Fibroblast of skin of left biceps (primary cell): ENCODE measurements at places on chromosomes 4 and X.

DNA sequence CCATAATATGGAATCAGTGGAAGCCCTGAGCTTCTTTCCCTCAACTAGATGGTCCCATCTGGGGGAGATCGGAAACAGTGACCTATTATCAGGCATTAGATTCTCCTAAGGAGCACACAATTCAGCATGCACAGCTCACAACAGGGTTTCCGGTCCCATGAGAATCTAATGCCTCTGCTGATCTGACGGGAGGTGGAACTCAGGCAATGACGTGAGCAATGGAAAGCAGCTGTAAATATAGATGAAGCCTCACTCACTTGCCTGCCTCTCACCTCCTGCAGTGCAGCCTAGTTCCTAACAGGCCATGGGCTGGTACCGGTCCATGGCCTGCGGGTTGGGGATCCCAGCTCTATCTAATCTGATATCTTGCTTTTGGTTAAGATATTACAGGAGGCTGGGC lies 88.9 kb downstream of the COX7B2 start:
- DNase-seq: no peak

DNA sequence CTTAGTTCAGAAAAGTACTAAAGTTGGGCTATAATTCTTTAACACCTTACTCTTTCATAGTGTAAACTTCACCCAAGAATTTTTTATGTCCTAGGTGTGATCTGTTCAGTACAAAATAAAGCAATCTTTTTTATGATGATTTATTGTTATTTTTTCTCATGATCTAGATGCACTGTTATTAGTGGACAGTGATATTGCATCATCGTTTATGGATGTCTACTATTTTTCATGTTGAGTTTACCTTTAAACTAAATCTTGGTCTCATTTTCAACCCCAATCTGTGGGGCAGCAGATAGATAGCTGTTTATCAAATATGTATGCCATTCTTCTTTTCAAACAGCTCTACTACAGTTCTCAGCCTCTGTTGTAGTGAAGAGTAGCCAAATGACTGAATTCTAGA lies 215.4 kb downstream of the UGT8 start:
- DNase-seq: no peak

DNA sequence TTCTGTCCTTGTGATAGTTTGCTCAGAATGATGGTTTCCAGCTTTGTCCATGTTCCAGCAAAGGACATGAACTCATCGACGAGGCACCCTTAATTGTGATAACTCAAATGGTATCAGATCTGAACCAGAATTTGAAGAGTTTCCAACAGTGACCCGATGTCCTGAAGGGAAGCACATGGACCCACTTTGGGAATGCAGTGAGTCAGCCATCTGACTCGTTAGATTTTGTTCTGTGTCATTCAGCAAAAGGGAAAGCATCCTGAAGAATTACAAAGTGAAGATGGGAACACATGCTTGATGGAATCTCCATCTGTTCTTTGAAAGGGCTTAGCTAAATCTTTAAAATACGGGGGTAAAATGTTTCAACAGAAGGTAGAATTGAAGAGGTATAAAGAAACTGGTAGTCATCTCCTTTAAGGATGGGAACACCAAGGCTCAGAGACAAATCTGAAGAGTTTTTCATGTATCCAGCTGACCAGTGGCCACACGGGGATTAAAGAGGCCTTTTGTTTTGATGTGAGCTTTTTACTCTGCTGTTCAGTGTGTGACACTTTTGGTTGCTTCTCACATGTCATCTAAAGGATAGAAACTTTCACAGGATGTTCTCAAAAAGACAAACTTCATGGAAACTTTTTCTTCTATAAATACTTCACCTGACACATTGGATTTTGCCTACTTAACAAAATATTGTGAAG lies 393.8 kb downstream of the INPP4B start:
- DNase-seq: no peak

GRCh38 chrX:39261446-39262147 lies 460.3 kb downstream of the MID1IP1 start:
- peak; percentile 40 for DNase-seq

DNA sequence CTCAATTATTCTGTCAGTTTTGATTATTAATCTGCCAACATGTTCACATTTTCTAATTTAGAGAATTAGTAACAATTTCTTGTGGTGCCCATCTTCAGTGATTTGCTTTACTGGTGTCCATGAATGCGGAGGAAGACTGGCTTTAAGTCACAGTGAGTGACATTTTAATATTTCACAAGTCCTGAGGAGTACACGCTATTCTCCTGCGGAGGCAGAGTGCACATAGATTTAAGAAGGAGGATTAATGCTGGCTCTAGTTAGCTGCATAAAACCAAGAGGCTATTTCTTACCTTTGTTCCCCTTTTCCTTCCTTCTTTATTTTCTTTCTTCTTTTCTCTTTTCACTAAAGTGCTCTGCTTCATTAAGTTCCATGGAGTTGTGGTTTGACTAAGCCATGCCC lies 495.2 kb upstream of the IGFBP7 start:
- no peak for DNase-seq

GRCh38 chr4:79047316-79047715 lies 108.1 kb upstream of the PAQR3 start:
- no peak for DNase-seq

DNA sequence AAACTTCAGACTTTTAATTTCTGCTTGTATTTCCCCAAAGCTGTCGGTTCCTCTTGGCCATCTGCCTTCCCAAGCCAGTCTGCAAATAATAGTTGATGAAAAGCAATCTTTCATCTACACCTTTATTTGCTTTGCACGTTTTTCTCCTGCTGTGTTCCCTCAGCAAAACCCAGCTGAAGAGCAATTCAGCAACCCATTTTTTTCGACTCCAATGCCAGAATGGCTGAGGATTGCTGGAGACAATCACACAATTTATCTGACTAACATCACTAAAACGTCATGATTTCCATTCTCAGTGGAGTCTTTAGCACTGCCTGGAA lies 94.3 kb downstream of the GPRIN3 start:
- DNase-seq: no peak

DNA sequence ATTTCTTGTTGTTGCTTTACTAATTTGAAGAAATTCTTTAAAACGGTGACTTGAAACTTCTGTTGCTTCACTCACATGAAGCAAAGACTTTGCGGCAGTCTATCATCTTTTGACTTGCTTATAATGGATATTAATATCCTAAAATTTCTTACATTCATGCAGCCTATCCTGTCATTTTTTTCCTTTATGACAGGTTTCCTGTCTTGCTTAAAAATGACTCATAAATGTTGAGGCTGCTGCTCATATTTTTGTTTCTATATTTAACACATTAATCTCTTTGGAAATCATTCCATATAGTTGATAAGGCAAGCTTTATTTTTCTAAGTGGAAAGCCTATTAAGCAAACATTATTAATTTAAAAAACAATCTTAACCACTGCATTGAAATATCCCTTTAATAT lies 176.6 kb upstream of the GALNTL6 start:
- no peak for DNase-seq

GRCh38 chr4:184000457-184001396 lies 95.6 kb downstream of the STOX2 start:
- DNase-seq: no peak

DNA sequence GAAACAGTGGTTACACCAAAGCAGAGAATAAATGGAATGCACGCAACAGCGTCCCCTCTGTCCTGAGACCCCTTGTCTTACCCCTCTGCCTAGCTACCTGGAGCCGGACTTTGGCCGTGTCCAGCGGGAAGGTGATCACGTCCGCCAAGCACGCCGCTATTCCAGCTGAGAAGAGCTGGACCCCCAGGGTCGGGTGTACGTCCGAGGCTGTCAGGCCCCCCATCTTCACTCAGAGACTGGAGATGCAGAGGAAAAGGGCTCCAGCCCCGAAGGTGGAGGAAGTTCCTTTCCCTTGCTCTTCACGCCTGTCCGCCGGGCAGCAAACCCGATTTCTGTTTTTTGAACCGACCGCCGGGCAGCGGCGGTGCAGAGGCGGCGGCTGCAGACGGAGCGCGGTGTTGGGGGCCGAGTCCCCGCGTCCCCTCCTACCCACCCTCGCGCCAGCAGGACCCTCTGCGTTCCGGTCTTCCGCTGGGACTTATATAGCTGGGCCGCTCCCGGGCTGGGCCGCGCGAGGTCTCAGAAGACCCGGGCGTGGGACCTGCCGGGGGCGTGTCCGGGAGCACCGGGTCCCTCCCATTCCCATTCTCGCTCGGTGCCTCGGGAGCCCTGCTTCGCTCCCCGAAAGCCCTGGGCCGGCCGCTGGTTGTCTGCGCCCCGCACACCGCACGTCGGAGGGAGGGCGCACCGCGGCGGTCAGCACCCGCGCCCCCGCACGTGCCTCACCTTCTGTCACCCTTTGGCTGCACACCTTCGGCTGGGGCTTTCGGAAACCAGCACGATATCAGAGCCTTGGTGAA lies at the start of gene UCP1:
TSS of gene UCP1 (minus strand) at position 455 of the 800 bp plus-strand sequence. CDS start at position 223, 232 bp downstream.
- DNase-seq: no peak

DNA sequence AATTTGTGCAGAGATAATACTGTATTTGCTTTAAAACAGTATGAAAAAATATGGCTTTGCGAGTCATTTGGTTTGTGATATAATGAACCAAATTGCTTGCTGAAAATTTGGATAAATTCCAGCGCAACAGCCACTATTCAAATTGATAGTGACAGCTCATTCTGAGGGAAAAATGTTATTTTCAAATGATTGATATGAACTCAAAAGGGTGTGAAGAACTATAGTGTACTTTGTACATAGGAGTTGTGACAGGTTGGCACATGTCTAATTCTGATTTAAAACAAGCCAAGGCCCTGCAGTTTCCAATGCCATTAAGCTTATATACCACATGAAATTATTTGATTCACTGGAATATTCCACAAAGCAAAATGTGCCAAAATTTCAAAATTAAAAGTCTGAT lies 1628.9 kb upstream of the AGA start:
- DNase-seq: no peak

- DNase-seq: no peak
Measured at GRCh38 chr4:97142893-97143292, 1000.4 kb downstream of the STPG2 start.

DNA sequence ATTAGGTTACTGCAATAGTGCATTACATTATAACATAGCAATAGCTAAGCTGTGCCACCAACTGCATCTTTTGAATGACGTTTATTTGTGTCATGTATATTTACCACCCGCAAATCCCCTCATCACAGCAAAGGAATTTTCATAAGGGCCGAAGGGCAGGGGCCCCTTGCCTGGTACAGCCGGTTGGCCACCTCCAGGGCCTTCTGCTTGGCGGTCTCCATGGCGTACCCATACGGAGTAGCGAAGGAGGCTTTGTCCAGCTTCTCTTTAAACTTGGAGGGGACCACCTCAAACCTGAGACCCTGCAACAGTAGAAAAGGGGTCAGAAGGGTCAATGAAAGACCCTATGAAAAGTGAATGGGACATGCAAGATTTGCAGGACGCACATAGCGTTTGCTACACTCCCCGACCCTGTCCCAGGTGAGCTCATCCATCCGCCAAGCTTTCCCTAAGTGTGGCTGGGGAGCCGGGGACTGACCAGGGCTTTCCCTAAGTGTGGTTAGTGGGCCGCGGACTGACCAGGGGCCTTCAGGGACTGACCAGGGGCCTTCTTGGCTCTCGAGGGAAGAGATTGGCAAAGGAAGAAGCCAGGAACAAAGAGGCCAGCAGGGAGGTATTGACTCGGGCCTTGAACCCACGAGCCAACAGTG lies 10.6 kb downstream of the ASMTL start:
- no peak for DNase-seq

- no peak for DNase-seq
Measured at GRCh38 chr4:41323179-41323578, 66.5 kb downstream of the UCHL1 start.

- no peak for DNase-seq
Measured at GRCh38 chr4:188430384-188430783, 291.1 kb downstream of the TRIML1 start.

GRCh38 chr4:143335979-143336780 lies 496 bp upstream of the GAB1 start:
- DNase-seq: peak; percentile 78

DNA sequence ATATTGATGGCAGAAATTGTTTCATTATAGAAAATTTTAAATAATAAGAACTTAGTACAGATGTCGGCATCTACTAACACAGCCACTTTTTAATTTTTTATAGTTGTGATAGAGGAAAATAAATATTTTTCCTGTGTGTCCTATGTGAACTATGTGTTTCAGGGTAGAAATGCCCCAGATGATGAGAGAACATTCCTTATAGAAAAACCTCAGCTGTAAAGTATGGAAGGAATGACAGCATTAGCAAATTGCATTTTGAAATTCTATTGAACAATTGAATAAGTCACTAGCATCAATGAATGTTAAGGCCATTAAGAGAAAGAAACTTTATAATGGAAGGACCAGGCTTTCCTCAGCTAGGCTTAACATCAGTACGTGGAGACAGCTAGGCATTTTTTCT lies 149.2 kb downstream of the CFAP299 start:
- peak; percentile 10 for DNase-seq

DNA sequence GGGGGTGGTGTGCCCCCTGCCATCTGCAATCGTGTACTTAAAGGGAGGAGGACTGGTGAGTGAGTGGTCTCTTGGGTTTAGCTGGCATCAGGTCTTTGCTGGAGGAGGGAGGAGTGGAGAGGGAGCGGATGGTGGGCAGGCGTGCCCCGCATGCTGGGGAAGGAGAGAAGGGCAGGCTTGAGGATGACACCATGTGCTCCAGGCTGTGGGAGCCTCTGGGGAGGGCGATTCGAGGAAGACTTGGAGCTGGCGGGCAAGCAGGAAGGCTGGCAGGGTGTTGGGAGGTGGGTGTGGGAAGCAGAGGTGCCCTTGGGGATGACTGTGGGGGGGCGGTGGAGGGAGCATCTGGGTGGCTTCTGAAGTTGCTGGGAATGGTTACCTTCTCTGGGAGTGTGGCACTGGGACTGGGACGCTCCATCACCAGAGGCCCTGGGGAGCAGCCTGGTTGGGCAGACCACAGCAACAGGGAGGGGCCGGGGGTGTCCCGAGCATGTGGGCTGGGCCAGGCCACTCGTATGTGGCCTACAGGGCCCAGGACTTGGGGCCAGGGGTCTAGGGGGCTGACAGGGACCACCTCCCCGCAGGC lies 30.8 kb upstream of the AFAP1 start:
- DNase-seq: no peak

DNA sequence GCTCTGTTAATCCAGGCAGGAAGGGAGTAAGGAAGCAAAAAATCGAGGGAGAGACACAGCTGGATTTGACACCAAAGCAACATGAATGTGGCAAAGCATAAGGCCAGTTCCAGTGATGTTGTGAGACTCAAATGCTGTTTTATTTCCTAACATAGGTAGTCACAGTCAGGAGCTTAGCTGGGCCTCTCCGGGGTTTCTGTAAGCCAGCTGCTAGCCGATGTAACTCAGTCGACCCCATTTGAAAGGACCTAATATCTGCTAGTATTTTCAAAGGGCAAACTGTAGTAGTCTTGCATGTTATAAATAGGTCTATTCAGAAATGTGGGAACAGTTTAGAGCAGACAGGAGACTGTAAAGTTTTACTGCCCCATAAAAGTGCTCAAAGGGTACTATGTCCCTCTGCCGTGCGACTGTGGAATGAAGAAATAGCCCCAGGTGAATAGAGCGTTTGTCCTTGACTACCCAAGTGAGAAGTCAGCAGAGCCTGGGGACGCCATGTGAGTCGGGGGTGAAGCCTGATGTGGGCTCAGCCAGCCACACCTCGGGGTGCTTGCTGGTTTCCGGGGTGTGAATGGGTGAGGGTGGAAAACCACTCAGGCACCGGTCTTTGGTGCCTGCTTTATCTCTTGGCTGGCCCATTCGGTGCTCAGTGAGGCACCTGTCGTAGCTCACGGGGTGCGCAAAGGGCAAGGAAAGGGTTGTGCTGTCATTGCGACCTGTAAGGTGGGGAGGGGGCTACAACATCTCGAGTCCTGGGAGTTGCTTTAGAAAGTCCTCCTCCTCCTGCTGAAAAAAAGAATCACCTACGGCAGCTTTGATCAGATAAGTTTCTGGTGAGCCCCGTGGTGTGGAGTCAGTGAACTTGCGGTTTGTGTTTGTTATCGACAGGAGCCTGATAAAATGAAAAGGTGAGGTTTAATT lies 745 bp downstream of the TRIM2 start:
- no peak for DNase-seq

- no peak for DNase-seq
Measured at GRCh38 chrX:137025930-137026329, 7.9 kb downstream of the GPR101 start.
